ENCODE measurements at places on chromosomes 6 and 20.

GRCh38 chr20:4905613-4906012, 95.7 kb downstream of the SLC23A2 start:
- no peak for DNase-seq

- no peak for DNase-seq
Observed at GRCh38 chr20:35306931-35307517, 14.8 kb upstream of the FAM83C start.

DNA sequence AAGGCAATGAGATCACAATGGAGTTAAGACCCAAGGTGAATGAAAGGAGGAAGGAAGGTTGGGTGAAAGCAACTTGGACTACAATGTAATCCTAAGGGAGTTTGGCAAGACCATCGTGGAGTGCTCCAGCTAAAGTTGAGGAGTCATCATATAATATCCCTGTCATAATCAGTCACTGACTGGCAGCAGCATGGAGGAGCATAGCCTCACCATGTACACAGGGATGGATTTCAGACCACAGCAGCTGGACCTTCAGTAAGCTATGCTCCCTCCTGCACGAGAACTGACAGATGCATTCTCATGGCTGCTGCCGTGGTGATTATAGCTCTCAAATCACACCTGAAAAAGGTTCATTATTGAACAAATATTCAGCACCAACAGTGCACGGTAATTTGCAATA, 43.0 kb downstream of the GOPC start:
- no peak for DNase-seq

GRCh38 chr6:14120546-14120945, 3.0 kb downstream of the CD83 start:
- no peak for DNase-seq

GRCh38 chr6:115729036-115729435, 331.7 kb downstream of the FRK start:
- DNase-seq: no peak

GRCh38 chr6:1553562-1554083, 56.1 kb upstream of the FOXC1 start:
- DNase-seq: no peak

- DNase-seq: no peak
Observed at GRCh38 chr20:20820785-20821483, 108.5 kb upstream of the RALGAPA2 start.

- peak; percentile 39 for DNase-seq
Observed at GRCh38 chr6:34115403-34115795, 30.5 kb downstream of the GRM4 start.

- DNase-seq: no peak
Observed at GRCh38 chr6:17863901-17864754, 123.3 kb downstream of the KIF13A start.

- DNase-seq: no peak
Observed at GRCh38 chr6:1988843-1989242, 256.6 kb downstream of the GMDS start.

DNA sequence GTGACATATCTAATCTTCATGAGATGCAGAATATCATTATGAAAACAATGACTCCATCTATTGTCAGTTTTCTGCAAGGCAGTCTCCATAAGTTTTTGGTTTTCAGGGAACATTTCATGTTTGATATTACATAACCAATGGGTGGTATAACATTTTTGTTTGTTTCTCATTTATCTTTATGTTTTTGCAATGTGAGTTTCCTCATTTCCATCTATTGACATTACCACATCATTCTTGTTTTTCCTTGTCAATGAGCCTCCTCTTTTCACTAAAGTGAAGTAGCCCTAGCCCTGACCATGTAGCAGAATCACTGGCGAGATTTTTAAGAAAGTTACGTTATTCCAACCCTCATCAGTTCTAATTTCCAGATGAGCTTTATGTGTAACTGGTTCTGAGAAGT, 4.4 kb downstream of the EFHC1 start:
- no peak for DNase-seq

DNA sequence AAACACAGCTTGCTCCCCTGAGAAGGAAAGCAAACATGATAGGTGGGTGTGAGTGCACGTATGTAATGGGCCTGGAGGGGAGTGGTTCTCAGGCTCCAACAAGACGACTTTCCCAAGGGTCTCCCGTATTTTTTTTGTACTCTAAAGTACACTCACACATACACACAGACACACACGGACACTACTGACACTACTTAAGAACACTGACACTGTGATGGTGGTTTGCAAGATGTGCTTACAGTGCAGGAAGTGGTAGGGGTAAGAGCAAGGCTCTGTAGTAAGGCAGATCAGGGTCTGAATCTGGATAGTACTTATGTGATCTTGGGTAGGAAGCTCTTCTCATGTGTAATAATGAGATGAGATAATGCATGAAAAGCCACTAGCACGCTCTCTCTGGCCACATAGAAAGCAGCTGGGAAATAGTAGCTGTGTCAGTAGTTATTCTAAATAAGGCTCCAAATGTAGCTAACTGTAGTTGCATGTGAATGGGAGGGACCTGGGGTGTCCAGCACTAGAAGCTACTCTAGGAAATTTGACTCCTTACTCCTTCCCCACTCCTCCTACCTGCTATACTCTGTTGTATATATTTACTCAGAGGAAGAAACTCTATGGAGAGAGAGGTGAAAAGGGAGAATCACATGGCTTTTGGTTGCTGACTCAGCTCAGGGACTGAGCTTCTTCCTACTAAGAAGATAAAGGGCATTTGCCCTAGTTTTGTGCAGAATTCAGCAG, 8.4 kb upstream of the ZBTB24 start:
- no peak for DNase-seq

DNA sequence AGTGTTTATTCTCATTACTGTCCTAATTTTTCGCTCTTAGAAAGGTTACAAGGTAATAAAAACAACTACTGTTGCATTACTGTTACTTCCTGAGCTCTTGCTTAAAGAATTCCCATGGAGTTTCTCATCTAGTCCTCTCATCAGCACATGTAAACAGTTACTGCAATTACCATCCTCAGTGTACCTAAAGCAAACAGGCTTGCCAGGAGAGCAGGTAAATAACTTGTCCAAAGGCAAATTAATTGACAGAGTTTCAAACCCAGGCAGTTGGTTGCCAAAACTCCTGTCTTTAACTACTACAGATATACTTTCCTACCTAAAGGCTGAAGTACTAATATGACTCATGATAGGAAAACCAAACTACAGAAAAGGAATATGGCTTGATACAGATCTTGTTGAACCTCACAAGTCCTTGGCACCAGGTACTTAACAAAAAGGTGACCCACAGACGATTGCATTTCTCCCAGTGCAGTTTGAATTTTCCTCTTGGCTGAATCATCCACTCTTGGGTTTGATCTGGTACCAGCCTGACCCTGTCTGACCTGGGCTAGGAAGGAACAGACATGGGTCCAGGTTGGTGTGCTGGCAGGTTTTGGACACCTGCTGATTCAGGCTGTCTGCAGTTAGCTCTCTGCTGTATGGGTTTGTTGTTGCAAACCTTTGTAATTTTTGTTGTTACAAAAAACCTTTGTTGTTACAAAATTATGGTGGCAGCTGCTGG, 153.0 kb downstream of the CFAP61 start:
- no peak for DNase-seq

- DNase-seq: peak; percentile 68
Observed at GRCh38 chr6:30915591-30915946, 1.5 kb downstream of the VARS2 start.

GRCh38 chr6:4299476-4299875, 164.1 kb upstream of the ECI2 start:
- no peak for DNase-seq

- no peak for DNase-seq
Observed at GRCh38 chr6:29762051-29762450, 38.8 kb downstream of the HLA-F start.

Data from left lung (tissue), 14 donors.